IMR-90 (cell line): ENCODE measurements at places on chromosomes 3 and 15. TPM values are rescaled to one million over a fixed set of nuclear protein-coding genes. Genes with fewer than 3 reads are reported as not detected.

GRCh38 chr3:172203522-172204258 lies 164.3 kb downstream of the FNDC3B start:
- no peak for DNase-seq

GRCh38 chr3:95609411-95609810 lies 1205.0 kb upstream of the EPHA6 start:
- DNase-seq, result no peak

DNA sequence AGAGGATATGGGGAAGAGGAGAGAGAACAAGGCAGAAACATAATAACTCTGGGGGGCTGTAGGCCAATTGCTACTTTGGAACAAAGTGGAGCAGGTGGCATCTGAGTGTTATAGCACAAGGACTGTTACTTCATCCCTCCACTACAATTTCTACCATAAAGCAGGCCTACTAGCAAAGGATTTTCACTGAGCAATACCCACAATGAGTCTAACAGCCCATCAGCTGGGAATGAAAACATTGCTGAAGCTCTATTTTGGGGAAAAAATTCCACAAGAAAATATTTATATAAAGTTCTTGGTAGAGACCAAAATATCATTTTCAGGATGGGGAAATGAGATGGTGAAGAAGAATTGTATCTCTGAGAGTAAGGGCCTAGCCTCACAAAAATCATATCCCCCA lies 3.6 kb upstream of the SHC4 start:
- peak; percentile 36 for DNase-seq

Gene NDUFB4
- polyA plus RNA-seq, result 278 and 310 TPM in 2 replicates

Gene RETNLB
- not detected in 2 replicates for polyA plus RNA-seq
